ENCODE measurements at places on chromosomes 6 and 20. TPM values are rescaled to one million over a fixed set of nuclear protein-coding genes. Genes with fewer than 3 reads are reported as not detected.

DNA sequence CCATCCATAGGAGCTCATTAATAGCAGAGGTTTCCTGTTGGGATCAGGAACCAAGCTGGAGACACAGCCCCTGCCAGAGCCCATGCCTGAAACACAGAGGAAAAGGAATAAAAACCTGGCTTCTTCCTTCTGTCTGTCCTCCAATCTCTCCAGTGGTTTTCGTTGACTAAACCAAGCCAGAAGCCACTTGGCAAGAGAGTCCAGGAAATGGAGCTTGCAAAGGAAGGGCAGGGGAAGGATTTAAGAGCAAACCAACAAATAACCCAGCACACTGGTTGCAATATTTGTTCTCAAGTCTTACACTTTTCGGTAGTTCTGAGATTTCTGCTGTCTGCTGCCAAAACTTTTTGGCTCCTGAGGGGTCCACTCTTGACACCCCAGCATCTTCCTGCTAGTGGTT lies 137.0 kb upstream of the BMP2 start:
- no peak overlapping the region for H3K4me3 ChIP-seq
- H3K27ac ChIP-seq: no peak overlapping the region
- H3K36me3 ChIP-seq: no peaks in the 10 kb centered on the region
- no peak for ATAC-seq
- H3K27me3 ChIP-seq: no peaks in the 10 kb centered on the region

- no peak overlapping the region for H3K4me3 ChIP-seq
- H3K4me1 ChIP-seq: peaks cover 31% of the 10 kb centered on the region
- peaks cover 25% of the 10 kb centered on the region for H3K36me3 ChIP-seq
- H3K27ac ChIP-seq: peak overlapping the region; percentile 8
- H3K27me3 ChIP-seq: no peaks in the 10 kb centered on the region
Observed at GRCh38 chr6:36064770-36065396, 37.3 kb downstream of the MAPK14 start.

- H3K36me3 ChIP-seq: no peaks in the 10 kb centered on the region
- H3K27ac ChIP-seq: no peak overlapping the region
- no peak overlapping the region for H3K4me3 ChIP-seq
Observed at GRCh38 chr6:128206610-128207426, 306.0 kb upstream of the THEMIS start.

GRCh38 chr6:50818020-50818419 lies 651 bp upstream of the TFAP2B start:
- H3K36me3 ChIP-seq: no peaks in the 10 kb centered on the region
- peaks cover 62% of the 10 kb centered on the region for H3K27me3 ChIP-seq

PRRT1 gene
- total RNA-seq: 0.29 TPM

GCNT2 gene
- 0.64 TPM for total RNA-seq
